Foreskin keratinocyte (primary cell): ENCODE measurements at places on chromosomes 4 and X. TPM values are rescaled to one million over a fixed set of nuclear protein-coding genes. Genes with fewer than 3 reads are reported as not detected.

The PRKX gene
- 18.7 and 25.9 TPM in 2 replicates for total RNA-seq

The MAPK10 gene
- total RNA-seq: 4.2 and 5.9 TPM in 2 replicates

The CRMP1 gene
- not detected in 2 replicates for total RNA-seq

The DUSP9 gene
- 1.3 and 1.7 TPM in 2 replicates for total RNA-seq

The IL13RA2 gene
- 0.32 and 0.85 TPM in 2 replicates for total RNA-seq

The AMOT gene
- total RNA-seq: 3.8 and 5.2 TPM in 2 replicates

The UGT2B17 gene
- total RNA-seq: not detected in 2 replicates

The TMEM144 gene
- total RNA-seq: 2.6 and 3.1 TPM in 2 replicates
